ENCODE measurements at places on chromosomes 12 and 14.

DNA sequence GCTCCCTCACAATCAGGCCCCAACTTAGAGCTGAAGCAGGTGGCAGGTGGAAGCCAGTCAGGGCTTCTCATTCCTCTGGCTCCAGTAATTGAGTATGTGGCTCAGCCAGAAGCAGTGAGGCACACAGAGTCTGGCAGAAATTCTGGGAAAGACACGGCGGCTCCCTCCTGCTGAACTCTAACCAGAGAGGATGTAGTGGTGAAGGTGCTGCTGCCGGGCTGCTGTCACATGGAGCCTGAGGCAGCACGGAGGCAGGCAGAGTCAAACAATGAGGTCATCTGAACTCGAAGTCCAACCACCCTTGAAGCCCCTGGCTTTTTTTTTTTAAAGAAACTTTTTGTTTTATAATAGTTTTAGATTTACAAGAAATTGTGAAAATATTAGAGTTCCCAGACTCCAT, 33.4 kb upstream of the SMOC1 start:
- DNase-seq = no peak

DNA sequence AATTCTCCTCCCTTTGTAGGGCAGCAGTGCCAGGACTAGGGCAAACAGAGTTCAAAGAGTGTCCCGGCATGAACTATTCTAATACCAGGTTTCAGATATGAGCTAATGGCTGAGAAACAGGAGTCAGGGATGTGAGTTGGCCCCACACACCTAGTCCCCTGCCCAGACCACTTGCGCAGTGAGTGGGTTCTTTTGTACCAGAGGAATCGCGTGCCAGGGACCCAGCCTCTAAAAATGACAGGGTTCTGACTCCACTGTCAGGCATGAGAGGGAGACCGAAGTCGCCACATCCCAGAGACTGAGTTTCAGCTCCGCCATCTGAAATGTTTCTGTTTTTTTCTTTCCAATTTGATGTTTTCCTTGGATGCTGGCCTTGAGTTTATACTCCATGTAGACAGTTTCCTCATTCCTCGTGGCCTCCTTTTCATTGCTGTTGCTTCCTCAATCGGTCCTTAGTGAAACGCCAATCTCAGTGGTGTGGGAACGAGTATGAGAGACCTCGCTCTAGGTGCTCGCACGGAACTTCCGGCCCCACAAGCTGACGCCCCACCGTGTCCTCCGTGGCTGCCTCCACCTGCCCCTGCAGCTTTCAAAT, 31.5 kb downstream of the FBXL14 start:
- no peak for DNase-seq

DNA sequence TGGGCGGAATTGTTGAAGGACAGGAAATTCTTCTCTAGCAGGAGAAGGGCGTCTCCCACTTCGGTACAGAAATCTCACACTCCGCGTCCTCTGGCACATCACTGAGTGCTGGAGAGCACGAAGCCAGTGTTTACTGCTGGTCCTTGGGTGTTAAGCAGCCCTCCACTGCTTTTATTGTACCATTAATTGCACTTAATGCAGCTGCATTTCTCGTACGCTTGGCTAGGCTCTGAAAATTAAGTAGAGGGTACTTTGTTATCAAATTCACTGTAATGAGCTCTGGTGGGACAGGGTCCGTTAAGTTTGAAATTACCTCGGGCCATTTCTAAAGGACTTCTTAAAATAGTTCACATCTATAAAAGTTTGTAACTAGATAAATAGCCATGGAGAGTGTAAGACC, 411.2 kb downstream of the NPAS3 start:
- DNase-seq = no peak

- DNase-seq = no peak
These were observed 478.9 kb upstream of the MGAT4C start for GRCh38 chr12:86735072-86735471.

GRCh38 chr14:90443161-90444076, 46.6 kb downstream of the CALM1 start:
- no peak for DNase-seq

DNA sequence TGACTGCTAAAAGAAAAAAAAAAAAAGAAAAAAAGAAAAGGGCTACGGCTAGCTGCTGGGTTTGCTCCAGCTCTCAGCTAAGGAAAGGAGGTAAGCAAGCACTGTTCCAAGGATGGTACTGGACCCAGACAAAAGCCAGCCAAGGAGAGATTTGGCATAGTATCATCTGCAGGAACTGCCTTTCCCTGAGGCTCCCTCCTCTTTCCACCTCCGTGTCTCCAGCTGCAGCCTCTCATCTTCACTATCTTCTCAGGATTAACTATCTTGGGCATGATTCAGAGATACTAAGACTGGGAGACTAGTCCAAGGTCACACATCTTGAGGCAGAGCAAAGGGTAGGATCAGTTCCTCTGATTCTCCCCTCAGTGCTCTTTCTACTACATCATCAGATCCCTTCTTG, 6.0 kb downstream of the KITLG start:
- no peak for DNase-seq

- no peak for DNase-seq
These were observed 83.8 kb downstream of the CCER1 start for GRCh38 chr12:90870971-90871725.

DNA sequence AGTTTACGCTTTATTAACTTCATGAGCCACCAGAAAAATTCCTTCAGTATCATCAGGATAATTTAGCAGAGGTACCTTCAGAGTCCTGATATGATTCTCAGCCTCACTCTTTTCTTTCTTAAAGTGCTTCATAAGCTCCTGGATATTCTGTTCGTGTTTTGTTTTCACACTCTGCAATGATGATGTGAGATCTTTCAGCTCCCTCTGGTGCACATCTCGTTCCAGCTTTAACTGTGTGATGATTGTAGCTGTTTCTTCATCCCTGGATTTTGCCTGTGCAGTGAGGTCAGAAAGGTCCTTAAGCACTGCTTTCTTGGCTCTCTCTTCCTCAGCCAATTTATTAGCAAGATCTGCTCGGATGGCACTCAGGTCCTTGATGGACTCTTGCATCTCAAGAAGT, 156.7 kb downstream of the CEP128 start:
- no peak for DNase-seq

DNA sequence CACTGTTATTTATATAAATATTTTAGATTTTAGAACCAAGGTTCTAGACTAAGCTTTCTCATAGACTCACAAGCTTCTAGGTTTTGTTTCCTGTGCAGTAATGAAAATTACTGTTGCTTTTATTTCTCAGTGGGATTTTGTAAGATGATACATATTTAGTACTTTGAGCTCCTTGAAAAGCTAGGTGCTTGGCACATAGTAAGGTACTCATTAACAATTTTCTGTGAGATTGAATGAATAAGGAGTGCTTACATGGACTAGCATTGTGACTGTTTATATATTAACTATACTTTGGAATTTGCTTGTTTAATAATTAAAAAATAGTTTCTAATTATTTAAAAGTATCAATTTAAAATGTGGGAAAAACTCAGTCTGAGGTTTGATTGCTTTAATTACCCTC, 85.7 kb downstream of the MIA2 start:
- no peak for DNase-seq

- no peak for DNase-seq
These were observed 886.2 kb upstream of the MGAT4C start for GRCh38 chr12:87142342-87142741.

DNA sequence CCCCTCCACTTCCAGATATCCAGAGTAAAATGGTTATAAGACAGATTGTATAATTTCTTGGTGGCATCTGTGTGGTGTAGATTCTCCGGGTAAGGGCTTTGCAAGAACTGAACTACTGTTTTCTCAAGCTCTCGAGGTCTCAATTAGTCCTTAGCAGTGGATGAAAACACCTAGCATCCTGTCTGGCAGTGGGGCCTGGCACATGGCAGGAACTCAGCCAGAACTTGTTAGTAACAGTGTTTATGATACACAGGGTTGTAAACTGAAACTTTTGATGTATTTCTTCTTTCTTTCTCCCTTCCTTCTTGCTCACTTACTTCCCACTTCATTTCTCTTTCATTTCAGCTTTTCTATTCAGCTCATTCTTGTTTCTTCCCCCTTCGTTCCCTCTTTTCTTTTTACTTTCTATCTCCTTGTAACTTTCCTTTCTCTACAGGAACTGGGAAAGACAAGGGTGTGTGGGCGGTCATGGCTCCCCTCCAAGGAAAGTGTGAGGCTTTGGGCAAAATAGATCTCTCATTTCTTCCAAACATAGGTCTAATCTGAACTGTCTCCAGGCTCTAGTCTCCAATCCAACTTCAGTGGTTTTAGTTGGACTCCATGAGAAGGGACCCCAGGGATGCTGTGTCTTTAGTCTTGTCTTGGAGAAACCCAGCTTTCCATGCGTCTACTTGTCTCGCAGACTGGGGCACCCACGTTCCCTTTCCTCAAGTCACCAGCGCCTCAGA, 159.7 kb downstream of the PAH start:
- DNase-seq = no peak

DNA sequence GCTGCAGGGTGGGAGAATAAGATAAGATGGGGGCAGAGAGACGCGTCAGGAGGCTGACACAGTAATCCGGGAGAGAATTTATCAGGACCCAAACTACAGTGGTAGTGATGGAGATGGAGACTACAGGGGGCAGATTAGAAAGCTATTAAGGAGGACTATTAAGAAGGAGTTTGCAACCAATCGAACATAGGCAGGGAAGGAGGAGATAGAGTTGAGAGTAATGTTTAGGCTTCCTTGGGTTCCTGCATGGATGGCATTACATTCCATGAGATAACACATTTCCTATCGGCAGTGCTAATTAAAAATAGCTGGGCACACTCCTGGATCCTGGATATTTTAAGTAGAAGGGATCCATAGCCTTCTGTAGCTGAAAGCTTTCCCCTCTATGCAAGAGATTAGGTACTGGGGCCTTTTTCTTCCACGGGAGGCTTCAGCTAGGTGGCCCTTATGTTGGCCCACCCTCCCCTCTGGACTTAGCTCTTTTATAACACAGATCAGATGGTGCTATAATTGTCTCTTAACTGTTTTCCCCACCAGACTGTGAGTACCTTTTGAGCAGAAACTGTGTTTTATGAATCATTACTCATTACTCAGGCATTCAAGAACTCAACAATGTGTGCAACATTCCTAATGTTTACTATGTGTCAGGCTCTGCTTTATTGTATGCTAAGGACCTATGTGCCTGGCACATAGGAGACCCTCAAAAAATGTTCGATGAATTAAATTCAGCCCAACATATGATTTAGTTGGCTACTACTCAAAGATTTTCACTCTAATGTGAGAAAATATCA, 113.0 kb downstream of the RMST start:
- no peak for DNase-seq

DNA sequence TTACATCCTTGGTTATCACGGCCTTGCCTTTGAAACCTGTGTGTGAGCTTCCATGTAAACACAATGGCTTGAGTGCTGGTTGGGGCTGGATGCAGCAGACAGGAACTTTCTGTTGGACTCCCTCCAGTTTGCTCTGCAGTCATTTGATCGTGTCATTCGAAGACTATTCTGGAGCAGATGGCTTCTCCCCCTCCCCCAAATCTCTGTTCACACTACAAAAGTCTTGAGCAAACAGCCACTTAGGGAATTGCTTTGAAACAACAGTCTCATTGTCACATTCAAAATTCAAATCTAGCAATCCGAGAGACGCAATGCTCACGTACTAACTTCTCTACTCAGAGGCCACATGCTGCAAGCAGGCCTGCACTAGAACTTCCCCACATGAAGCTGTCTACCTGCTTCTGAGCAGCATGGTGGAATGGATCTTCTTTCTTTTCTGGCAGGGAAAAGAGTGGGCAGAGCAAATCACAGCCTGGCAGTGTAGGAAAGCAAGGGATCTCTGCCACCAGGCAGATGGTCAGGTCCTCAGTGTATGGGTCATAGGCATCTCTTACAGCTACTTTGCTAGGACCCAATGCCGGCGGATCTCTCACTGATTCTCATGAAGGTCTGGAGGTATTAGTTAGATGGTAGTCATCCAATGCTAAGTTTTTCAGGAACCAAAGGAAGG, 214.2 kb downstream of the PPM1H start:
- no peak for DNase-seq

DNA sequence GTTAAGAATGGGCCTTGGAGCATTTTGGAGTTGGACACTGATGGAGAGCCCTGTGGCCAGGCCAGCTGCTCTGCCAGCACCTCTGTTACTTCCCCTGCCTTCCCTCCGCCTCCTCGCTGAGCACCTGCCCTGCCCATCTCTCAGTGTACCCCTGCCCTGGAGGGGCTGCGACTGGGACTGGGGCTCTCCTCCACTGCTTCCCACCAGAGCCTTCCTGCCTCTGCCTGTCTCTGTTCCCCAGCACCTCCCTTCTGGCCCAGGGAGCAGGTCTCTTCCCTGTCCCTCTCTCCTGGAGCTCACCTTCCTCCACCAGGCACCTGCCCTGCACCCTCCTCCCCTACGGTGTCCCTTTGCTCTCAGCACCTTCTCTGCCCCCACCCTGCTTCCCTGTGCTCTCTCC, 62.1 kb downstream of the WDR20 start:
- DNase-seq = no peak

DNA sequence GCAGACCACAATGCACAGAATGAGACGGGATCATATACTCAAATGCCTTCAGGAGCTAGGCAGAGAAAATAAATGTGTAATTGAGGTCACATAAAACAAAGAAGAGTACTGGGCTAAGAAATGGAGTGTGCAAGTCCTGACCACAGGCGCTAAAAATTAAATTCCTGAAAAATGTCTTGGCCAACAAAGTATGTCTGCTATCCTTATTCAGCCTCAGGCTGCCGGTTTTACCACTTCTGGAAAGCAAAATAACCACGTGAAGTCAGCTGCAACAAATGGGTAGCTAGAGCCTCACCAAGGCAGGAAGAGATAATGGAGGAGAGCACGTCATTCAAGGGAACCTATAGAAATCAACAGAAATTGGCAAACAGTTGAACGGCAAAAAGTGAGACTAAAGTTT, 3.1 kb downstream of the PYGL start:
- DNase-seq = no peak

DNA sequence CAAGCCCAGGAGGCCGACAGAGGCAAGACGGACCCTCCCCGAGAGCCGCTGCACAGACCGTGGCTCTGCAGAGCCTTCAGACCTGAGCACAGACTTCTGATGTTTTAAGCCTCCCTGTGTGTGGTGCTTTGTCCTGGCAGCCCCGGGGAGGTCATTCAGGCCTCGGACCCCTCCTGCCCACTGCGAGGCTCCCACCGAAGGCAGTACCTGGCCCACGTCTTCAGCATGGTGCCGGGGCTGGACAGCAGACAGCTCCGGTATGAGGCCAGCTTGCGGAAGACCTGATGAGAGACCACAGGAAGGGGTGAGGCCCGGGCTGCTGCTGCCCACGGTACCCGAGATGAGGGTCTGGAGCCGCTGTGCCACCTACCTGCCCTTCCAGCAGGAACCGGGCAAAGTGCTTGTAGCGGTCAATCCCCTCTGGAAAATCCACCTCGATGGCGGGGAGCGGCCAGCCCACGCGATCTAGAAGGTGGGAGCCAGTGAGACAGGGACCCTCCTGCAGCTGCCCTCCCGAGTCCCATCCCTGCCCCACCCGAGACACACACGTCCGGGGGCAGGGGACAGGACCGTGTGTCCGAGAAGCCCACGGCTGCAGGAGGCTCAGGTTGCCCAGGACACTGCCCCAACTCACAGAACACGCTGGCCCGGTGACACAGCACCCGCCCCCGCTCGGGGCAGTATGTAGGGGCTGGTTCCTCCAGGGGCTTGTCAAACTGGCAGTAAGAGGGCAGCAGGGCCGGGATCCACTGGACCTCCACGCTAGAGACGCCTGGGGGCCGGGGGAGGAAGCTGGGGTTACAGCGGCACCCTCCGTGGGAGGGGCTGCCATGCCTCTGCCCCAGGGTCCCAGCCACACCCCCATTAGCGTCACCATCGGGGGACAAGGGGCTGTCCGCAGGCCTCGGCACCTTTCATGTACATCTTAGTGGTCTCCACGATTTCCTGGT, 35.6 kb upstream of the UBC start:
- DNase-seq = no peak
